NCI-H2081 treated with DMSO at 0.1 percent for 48 hours (cell line): ENCODE measurements at places on chromosomes 1 and 21.

DNA sequence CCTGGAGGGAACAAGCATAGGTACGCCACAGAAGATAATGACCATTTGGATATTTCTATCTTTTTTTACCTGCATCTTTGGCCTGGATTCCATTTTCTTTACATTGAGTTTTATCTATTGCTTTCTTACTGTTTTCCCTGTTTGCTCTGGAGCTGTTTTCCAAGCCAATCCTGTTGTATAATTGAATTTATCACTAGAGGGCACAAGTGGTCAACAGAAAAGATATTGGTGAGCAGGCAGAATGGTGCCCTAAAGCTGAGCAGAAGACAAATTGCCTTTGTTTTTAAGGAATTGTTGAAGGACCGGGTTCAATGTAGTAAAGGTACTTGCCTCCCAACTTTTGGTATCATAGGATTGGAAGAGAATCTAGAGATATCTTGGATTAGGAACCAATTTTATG lies 152.8 kb downstream of the PPP1R12B start:
- DNase-seq: no peak

DNA sequence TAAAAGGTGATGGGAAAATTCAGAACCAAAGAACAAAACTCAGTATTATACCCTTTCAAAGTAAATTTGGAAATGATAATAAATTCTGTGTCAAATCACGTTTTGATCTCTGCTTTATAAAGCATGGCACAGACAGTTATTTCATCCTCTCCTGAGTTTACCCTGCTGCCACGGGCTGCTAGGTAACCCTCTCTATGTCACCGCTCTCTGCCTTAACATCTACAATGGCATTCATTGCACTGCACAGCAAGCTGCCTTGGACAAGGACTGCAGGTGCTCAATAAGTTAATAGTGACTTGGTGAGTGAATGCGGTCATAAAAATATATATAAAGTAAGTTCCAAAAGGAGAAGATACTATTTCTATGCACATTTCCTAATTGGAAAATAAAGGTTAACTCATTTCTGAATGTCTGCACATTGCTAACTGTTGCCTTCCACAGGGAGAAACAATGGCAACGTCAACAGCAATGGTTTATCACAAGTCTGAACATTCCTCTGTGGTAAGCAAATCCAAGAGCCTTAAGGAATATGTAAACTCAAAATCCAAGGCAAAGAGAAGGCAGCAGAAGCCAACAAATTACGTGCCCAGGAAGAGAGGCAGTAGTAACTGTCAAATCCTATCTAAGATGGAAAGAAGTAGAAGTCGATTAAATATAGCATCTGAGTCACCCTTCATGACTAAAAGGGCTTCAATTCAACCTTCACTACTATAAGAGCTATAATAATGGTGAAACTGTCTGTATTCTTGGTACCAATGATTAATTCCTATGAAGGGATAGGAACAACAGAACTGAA lies 19.4 kb downstream of the FYB2 start:
- no peak for DNase-seq

DNA sequence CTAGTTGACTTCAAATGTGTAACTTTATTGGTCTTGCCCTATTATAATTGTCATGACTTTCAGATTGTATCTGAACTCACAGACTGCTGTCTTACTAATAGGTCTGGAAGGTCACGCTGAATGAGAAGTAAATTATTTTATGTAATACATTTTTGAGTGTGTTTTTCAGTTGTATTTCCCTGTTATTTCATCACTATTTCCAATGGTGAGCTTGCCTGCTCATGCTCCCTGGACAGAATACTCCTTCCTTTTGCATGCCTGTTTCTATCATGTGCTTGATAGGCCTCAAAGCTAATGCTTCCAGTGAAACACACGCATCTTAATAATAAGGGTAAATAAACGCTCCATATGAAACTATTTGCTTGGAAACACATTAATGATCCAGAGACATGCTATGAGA lies 7.3 kb downstream of the RGS4 start:
- no peak for DNase-seq

DNA sequence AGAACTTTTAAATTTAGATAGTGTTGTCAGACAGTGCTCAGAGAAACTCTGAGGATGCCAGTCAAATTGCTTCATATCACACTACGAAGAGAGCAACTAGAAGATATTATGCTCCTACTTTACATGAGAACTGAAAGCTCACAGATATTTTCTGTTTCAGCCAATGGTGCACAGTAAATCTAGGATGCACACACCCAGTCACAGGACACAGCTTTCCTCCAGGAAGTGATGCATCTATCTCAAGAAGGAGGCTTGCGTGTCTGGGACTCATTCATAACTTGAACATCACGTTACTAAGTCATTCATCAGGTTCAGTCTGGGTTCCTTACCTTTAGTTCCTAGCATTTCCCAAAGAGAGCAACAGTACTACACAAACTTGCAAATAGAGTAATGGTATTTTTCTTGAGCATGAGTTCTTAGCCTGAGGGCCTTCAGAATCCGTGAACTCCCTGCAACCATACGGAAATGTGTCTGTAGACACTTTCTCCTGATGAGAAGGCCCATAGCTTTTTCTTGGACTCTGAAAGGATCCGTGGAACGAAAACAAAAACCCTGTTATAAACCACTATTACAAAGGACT lies 12.2 kb downstream of the ZNF697 start:
- no peak for DNase-seq

DNA sequence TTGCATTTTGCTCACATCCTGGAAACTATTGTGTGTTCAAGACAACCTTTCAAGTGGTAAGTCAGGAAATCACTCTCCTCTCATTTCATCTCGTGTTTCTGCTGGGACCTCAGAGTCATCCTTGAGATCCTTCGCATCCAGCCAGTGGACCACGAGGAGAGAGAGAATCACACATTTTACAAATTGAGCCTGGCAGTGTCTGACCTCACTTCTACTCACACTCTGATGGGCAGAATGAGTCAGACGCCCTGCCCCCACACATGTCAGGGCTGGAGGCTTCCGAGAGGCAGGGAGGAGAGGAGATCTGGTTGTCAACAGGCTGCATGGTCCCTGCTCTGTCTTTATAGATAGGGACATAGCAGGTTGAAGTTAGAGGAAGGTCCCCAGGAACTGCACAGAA lies 509.7 kb downstream of the AJAP1 start:
- no peak for DNase-seq

DNA sequence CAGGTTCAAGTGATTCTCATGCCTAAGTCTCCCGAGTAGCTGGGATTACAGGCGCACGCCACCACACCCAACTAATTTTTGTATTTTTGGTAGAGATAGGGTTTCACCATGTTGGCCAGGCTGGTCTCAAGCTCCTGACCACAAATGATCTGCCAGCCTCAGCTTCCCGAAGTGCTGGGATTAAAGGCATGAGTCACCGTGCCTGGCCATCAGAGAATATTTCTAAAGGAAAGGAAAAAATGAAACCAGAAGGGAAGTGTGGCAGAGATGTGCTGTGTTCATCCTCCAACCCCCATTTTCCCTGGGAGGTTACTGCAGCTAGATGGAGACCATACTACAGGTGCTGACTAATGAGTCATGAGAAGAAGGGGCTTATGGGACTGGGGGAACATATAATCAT lies 964.1 kb downstream of the TTLL7 start:
- no peak for DNase-seq

- DNase-seq: no peak
These were observed 107.1 kb downstream of the NIBAN1 start for GRCh38 chr1:184866991-184867788.

DNA sequence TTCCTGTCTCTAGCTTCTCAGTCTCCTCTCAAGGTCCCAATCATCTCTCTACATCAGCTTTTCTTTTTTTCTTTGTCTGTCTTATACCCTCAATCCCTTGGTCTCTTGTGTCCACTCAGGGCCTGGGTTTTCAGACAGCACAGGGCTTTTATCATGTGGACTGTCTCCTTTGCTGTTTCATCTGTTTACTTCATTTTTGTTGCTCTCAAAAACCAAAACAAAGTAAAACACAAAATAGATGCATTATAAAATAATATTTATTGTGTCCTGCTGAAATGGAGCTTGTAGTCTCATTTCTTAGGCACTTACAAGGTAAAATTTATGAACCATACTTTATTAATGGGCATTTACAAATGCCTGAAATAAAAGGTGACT lies 17.8 kb upstream of the SLAMF6 start:
- no peak for DNase-seq

DNA sequence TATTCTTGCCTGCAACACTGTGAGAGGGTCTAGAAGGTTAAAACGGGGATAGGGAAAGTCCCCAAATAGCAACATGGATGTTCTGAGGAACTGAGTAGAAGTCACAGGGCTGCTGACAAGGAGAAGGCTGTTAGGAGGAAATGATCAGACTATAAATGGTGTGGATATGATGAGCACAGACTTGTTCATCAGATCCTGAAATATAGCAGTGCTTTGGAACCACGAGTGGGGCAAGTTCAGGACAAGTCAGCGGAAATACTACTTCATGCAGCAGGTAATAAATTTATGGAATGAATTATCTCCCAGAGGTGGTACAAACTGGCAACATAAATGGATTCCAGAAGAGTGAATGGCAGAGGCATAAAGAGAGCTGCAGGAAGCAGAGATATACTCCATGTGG lies 3.2 kb upstream of the KIAA0040 start:
- DNase-seq: no peak

DNA sequence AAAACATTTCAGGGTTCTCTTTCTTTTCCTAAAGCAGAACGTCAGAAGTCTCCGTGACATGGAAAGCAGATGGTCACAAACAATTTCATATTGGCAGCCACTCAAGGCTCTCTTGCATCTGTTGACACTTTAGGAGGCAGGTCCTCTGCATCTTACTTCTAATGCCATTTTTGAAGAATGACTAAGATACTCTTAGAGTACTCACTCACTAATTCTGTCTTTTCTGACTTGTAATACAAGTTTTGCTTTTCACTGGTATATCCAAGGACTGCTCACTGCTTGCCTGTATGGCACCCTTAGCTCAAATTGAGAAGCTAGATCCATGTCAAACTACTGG lies 68.3 kb downstream of the PRRX1 start:
- DNase-seq: no peak

GRCh38 chr1:155715777-155716176 lies 26.9 kb downstream of the DAP3 start:
- DNase-seq: peak; percentile 15

DNA sequence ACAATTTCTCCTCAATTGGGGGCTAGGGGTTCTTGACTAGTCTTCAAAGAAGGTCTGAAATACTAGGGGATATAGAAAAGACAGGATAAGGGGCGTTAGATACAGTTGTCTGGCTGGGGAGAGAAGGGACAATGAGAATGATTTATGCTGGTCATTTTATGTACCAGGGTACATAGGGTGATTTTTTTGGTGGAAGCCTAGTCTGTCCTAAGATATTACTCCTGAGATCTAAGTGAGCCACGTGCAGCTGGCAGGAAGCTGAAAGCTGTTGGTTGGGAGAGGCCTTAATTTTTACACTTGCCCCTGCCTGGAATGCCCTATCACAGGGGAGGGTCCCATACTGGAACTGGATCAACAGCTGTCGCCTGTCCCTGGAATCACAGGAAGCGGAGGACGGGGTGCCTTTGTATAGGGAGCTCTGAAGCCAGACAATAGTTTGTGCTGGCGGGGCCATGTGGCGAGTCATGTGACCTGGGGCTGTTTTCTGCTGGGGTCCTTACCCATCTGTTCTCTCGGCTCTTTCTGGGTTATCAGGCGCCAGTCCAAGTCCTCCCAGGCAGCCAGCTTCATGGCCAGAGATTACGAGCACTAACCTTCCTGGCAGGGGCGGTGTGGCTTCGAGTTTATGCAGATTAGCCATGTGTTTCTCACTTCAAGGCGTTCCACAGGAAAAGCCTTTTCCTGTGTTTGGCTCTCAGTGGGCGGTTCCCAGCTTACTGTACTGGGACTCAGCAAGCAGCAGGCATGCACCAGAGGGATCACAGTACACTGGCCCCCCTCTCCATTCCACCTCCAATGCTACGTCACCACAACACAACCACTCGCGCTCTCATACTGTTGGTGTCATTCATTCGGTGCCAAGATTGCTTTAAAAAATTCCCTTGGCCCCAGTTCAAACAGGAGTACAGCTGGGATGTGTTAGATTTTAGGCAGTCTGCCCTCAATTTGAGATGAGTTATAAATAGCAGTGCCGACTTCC lies 27.5 kb downstream of the ARID1A start:
- DNase-seq: peak; percentile 67

- no peak for DNase-seq
These were observed 21.5 kb downstream of the FOXD2 start for GRCh38 chr1:47459253-47459788.

GRCh38 chr21:37421306-37421705 lies 54.7 kb downstream of the DYRK1A start:
- DNase-seq: no peak

GRCh38 chr1:24248859-24249258 lies 61.8 kb upstream of the IFNLR1 start:
- DNase-seq: no peak

DNA sequence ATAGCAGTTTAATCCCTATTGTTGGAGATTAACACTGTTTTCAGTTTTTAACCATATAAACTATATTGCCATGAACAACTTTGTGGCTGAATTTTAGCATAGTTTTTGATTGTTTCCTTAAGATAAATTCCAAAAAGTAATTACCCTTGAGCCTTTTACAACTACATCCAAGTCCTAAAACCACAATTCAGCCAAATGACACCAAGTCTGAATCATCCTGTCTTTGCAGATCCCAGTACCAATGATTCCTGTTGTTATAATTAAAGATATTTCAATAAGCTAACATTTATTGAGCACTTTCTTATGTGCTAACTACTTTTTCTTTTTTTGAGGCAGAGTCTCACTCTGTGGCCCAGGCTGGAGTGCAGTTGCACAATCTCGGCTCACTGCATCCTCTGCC lies 35.6 kb downstream of the IL23R start:
- DNase-seq: no peak

DNA sequence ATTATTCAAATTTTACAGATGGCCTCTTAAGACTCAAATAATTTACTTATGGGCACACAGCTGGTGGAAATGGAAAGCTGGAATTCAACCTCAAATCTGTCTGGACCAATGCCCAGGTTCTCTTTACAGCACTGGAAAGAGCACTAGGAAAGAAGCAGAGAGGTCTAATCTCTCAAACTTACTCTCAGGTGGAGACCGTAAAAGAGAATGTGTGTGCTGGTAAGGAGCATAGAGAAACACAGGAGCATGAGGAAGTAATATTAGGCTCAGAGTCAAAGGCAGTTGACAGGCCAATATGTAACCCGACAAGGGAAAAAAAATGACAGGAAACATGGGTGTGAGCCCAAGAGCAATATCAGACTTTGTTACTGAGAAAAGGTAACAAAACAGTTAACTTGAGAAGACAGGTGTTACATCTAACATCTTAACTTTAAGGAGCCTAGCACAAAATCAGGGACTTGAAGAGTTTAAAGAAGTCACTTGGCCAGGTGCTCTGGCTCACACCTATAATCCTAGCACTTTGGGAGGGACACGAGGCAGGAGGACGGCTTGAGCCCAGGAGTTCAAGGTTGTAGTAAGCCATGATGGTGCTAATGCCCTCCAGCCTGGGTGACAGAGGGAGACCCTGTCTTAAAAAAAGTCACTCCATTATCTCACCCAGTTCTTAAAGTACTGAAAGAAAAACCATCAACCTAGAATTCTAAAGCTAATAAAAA lies 20.7 kb downstream of the PPP1R15B start:
- no peak for DNase-seq
